Mesothelial cell of epicardium (in vitro differentiated cells): ENCODE measurements at places on chromosomes 2 and 18. TPM values are rescaled to one million over a fixed set of nuclear protein-coding genes. Genes with fewer than 3 reads are reported as not detected.

- no peak overlapping the region for H3K27ac ChIP-seq
- H3K4me1 ChIP-seq = peaks cover 42% of the 10 kb centered on the region
- peak; percentile 46 for DNase-seq
- H3K4me3 ChIP-seq = peak overlapping the region; percentile 75
- H3K36me3 ChIP-seq = peaks cover 7% of the 10 kb centered on the region
Measured at GRCh38 chr2:74498500-74499266, 720 bp downstream of the LBX2 start.

- no peaks in the 10 kb centered on the region for H3K36me3 ChIP-seq
- H3K4me1 ChIP-seq = no peaks in the 10 kb centered on the region
- H3K27me3 ChIP-seq = peaks cover 7% of the 10 kb centered on the region
- no peak overlapping the region for H3K4me3 ChIP-seq
- no peak overlapping the region for H3K27ac ChIP-seq
Measured at GRCh38 chr2:155696571-155696970, 636.0 kb downstream of the NR4A2 start.

- H3K4me3 ChIP-seq = no peak overlapping the region
- H3K4me1 ChIP-seq = peaks cover 6% of the 10 kb centered on the region
- H3K36me3 ChIP-seq = peaks cover 34% of the 10 kb centered on the region
- DNase-seq = no peak
- no peaks in the 10 kb centered on the region for H3K27me3 ChIP-seq
Measured at GRCh38 chr18:24372279-24372872, 25.2 kb downstream of the OSBPL1A start.

- peaks cover 2% of the 10 kb centered on the region for H3K27me3 ChIP-seq
- H3K4me1 ChIP-seq = no peaks in the 10 kb centered on the region
- H3K36me3 ChIP-seq = peaks cover 3% of the 10 kb centered on the region
- H3K4me3 ChIP-seq = no peak overlapping the region
- no peak overlapping the region for H3K27ac ChIP-seq
Measured at GRCh38 chr2:143058851-143059250, 70.4 kb upstream of the ARHGAP15 start.

DNA sequence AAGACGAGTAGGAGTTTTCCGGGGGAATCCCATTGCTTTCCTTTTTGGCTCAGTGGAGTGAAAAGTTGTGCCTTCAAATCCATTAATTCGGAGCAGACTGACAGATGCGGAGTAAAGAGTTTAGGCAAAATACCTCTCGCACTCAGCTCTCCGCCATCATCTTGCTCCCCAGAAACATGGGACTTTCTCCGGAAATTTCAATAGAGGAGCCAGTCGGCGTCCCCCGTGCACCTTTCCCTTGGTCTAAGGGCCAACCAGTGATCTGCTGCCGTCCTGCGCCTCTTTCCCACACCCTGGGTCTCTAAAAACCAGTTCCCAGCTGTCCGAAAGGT, 318 bp downstream of the TYW5 start:
- no peaks in the 10 kb centered on the region for H3K27me3 ChIP-seq
- peak overlapping the region; percentile 98 for H3K27ac ChIP-seq
- DNase-seq = no peak
- H3K4me1 ChIP-seq = peaks cover 38% of the 10 kb centered on the region
- H3K4me3 ChIP-seq = peak overlapping the region; percentile 99

DNA sequence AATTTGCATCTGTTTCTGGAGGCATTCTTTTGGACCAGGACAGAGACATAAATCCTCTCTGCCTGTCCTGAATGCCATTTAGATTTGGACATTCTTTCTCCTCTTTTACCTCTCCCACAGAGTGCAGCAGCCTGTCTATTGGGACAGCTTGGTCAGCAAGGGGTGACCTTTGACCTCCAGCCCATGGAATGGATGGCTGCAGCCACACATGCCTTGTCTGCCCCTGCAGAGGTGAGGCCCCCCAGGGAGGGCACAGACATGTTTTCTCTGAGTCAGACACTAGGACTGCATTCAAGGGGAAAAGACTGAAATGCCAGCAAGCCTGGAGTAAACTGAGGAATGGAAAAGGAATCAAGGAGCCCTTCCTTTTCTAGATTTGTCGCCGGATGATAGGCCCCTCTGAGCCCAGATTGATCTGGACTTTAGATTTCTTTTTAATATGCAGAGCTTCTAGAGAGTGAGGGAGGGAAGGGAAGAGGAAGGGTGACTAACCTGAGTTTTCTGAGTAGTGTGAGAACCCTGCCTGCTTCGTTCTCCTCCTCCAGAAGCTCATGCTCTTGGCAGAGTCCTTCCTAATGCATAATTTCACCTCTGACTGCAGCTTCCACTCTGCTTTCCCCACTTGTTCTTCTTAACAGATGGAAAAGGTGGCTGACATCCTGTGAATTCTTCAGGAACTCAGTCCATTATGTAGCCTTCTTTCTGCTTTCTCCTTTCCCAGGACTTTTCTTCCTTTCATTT, 16.1 kb upstream of the TTLL4 start:
- peaks cover 32% of the 10 kb centered on the region for H3K36me3 ChIP-seq
- H3K27ac ChIP-seq = no peak overlapping the region
- no peaks in the 10 kb centered on the region for H3K27me3 ChIP-seq
- no peaks in the 10 kb centered on the region for H3K4me1 ChIP-seq

- DNase-seq = no peak
- no peak overlapping the region for H3K27ac ChIP-seq
- H3K27me3 ChIP-seq = peaks cover 40% of the 10 kb centered on the region
- H3K4me1 ChIP-seq = no peaks in the 10 kb centered on the region
- no peaks in the 10 kb centered on the region for H3K36me3 ChIP-seq
- H3K4me3 ChIP-seq = no peak overlapping the region
Measured at GRCh38 chr2:233105930-233106329, 45.8 kb downstream of the INPP5D start.

DNA sequence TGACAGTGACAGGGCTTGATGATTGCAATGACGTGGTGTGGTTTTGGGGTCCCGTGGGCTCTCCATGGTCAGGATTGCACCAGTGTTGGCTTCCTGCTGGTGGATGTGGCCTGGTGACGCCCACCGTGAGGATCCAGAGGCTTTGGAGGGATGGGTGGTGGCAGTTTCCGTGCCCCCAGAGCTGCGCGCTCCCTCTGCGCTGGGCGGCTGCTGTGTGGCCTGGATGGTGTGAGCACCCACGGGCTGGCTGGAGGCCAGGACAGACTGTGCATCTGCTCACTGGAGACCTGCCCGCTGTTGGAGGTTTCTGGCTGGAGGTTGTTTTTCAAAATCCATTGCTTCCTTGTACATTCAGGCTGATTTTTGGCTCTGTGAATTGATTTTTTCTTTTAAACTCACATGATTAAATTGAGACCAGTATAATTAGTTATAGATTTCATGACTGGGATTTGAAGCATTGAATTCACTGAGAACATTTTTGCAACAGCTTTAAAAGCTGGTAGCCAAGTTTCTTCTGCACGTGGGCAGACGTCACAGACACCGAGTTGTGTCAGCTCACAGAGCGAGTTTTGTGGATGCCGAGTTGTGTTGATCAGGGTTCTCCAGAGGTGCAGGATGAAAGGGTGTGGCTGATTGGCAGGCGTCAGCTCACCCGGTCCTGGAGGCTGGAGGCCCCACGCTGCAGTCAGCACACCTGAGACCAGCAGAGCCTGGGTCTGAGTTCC, 72.7 kb downstream of the KCNG2 start:
- DNase-seq = no peak
- no peak overlapping the region for H3K27ac ChIP-seq
- H3K27me3 ChIP-seq = peaks cover 1% of the 10 kb centered on the region
- peaks cover 2% of the 10 kb centered on the region for H3K4me1 ChIP-seq
- no peak overlapping the region for H3K4me3 ChIP-seq

GRCh38 chr18:23738575-23738974, 49.3 kb downstream of the LAMA3 start:
- no peak overlapping the region for H3K4me3 ChIP-seq
- peaks cover 12% of the 10 kb centered on the region for H3K27me3 ChIP-seq
- DNase-seq = no peak

DNA sequence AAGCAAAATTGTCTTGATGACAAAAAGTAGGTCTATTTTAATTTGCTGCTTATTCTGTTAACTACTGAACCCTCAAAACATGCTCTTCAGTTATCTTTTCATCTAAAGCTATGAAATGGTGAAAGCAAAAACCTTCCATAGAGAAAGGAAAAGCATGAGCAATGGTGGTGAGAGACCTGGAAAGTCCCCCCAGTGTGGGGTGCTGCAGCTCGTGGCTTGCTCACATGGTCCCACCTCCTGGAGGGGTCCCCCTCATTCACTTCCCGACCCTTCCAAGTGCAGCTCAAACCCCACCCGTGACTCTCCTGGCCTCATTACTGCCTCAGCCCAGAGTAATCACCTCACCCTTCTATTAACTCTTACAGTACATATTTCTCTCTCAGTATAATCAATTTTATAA, 301.8 kb upstream of the HNRNPA3 start:
- peaks cover 4% of the 10 kb centered on the region for H3K4me1 ChIP-seq
- no peak overlapping the region for H3K27ac ChIP-seq
- H3K36me3 ChIP-seq = no peaks in the 10 kb centered on the region
- no peak overlapping the region for H3K4me3 ChIP-seq

DNA sequence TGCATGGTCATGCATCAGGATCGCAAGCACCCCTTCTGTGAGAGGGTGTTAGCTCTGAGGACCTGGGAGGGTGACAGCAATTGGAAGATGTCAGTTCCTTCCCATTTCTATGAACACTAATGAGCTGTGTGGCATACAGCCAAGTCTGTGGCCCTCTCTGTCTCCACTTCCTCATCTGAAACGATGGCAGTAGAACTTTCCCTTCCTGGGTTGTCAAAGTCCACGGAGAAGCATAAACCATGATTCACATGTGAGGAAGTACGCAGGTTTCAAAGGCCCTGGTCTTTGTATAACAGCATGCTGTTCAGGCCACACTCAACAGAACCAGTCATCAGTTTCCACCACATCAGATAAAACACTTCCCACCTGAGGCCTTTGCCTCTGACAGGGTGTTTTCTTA, 167.4 kb upstream of the RAB6C start:
- no peaks in the 10 kb centered on the region for H3K27me3 ChIP-seq
- no peak for DNase-seq
- H3K36me3 ChIP-seq = peaks cover 25% of the 10 kb centered on the region
- H3K4me3 ChIP-seq = no peak overlapping the region
- peak overlapping the region; percentile 85 for H3K27ac ChIP-seq

DNA sequence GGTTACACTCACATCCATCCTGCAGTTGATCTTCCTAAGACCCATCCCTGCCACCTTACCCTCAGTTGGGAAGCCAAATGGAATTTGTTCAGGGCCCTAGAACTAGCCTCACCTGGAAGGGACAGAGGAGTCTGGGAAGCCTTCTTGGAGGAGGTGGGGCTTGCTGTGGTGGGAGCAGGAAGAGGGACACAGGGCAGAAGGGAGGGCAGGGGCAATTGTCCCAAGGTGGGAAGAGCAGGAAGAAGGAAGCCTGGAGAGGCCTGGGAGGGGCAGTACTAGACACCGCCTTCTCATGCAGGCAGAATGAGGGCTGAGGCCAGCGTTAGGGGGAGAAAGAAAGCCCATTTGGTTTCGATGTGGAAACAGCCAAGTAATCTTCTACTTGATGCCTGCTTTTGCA, 34.1 kb upstream of the ASPRV1 start:
- H3K27me3 ChIP-seq = no peaks in the 10 kb centered on the region
- H3K36me3 ChIP-seq = peaks cover 23% of the 10 kb centered on the region
- DNase-seq = peak; percentile 7
- no peak overlapping the region for H3K27ac ChIP-seq

DNA sequence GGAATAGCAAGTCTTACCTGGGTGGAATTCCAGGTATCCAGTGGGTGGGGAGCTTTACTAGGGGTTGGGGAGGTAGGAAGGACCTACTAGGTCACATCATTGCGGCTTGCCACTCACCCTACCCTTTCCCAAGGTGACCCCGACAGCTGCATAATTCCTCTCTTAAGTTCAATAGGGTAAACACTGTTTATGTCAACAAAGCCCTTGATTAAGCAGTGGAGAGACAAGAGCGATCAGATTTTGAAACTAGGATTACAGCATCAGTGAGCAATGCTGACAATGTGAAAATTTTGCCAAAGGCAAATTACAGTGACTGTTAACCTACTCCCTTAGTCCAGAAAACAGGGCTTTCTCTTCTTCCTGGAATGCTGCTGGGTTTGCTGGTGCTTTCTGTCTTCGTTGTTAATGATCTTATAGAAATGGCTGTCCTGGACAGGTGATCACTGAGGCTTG, 14.5 kb downstream of the SLC19A3 start:
- H3K4me3 ChIP-seq = no peak overlapping the region
- H3K4me1 ChIP-seq = peaks cover 16% of the 10 kb centered on the region
- H3K27ac ChIP-seq = peak overlapping the region; percentile 96
- peaks cover 18% of the 10 kb centered on the region for H3K36me3 ChIP-seq
- no peaks in the 10 kb centered on the region for H3K27me3 ChIP-seq
- no peak for DNase-seq

DNA sequence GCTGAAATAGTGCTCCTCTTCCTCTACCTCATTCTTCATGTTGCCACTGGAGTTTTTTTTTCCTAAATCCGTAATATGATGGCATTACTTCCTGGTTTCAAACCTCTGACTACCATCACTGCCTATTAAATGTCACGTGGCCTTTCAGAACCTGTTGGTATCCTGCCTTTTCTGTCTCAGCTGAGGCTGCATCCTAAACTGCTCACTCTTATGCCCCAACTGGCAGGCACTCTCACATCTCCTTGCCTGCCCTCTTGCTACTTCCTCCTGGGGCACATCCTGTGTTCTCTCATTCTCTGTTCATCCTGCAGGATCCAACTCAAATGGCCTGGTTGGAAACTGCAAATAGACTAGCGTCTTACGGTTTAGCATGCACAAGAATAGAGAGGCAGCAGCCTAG, 468.1 kb upstream of the FANCL start:
- no peak overlapping the region for H3K4me3 ChIP-seq
- no peaks in the 10 kb centered on the region for H3K27me3 ChIP-seq
- no peak for DNase-seq
- H3K27ac ChIP-seq = no peak overlapping the region
- no peaks in the 10 kb centered on the region for H3K4me1 ChIP-seq

GRCh38 chr2:15155959-15156574, 405.1 kb downstream of the NBAS start:
- no peak for DNase-seq
- H3K36me3 ChIP-seq = no peaks in the 10 kb centered on the region
- peaks cover 1% of the 10 kb centered on the region for H3K4me1 ChIP-seq
- no peaks in the 10 kb centered on the region for H3K27me3 ChIP-seq

- H3K27ac ChIP-seq = no peak overlapping the region
- no peak for DNase-seq
- no peak overlapping the region for H3K4me3 ChIP-seq
- H3K4me1 ChIP-seq = peaks cover 25% of the 10 kb centered on the region
Measured at GRCh38 chr2:128838244-128838643, 519.6 kb upstream of the HS6ST1 start.

The RESP18 gene
- total RNA-seq = not detected in 3 replicates

The ZRANB3 gene
- total RNA-seq = 15.2 to 18.0 TPM (median 16.5 TPM) in 3 replicates

The PFN4 gene
- total RNA-seq = 1.2 to 1.6 TPM (median 1.3 TPM) in 3 replicates

The IKZF2 gene
- 44.8 to 47.5 TPM (median 44.9 TPM) in 3 replicates for total RNA-seq

The SERPINB13 gene
- total RNA-seq = 0.27 to 0.77 TPM (median 0.38 TPM) in 3 replicates

The CD8A gene
- 0.31 to 0.38 TPM (median 0.36 TPM) in 3 replicates for total RNA-seq

The MARCHF4 gene
- total RNA-seq = 0.05 to 0.09 TPM (median 0.09 TPM) in 3 replicates

The GCA gene
- total RNA-seq = 39.8 to 41.5 TPM (median 40.5 TPM) in 3 replicates

The KIF5C gene
- total RNA-seq = 1.3 to 2.3 TPM (median 1.3 TPM) in 3 replicates

The HOXD12 gene
- total RNA-seq = 0.27 to 0.40 TPM (median 0.27 TPM) in 3 replicates

The PPP4R3B gene
- total RNA-seq = 52.0 to 56.2 TPM (median 54.1 TPM) in 3 replicates
